ENCODE measurements at places on chromosomes 5 and 9.

- DNase-seq = no peak
These were observed 17.9 kb downstream of the STRBP start for GRCh38 chr9:123250504-123250903.

DNA sequence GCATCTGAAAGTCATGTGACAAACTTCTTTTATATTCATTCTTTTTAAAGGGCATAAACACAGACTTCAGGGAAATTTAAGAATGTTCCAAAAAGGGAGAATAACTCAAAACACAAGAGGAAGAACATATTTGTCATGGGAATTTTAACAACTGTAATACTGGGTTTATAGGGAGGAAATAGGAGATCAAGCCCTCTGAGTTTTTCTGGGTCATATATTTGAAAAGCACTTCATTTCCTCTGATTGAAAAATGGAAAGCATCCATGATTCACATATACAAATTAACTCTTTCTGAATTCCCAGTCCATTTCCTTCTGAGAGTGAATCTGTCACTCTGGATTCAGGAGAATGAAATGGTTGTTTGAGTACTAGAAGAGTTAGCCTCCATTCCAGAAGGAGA lies 26.8 kb downstream of the LURAP1L start:
- DNase-seq = peak; percentile 51

- peak; percentile 27 for DNase-seq
These were observed 16.9 kb upstream of the NTRK2 start for GRCh38 chr9:84652496-84653120.

- no peak for DNase-seq
These were observed 72.4 kb downstream of the CFAP95 start for GRCh38 chr9:69893057-69893456.

GRCh38 chr5:124436294-124436693 lies 310.1 kb downstream of the ZNF608 start:
- DNase-seq = no peak

DNA sequence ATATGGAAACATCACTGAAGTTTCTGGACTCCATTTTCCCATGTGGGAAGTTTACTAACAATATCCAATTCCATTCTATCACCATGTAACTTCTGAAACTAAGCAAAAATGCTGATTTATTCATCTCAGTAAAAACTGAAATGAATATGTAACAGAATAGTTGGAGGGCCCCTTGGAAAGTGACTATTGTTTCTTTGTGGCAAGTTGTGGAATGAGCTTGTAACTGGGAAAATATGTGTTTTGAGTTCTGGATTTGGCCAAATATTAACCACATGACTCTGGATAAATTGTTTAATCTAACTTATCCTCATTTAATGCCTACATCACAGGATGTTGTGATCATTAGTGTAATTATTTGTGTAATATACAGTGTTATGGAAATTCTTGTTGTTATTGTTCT lies 619.3 kb downstream of the TLE4 start:
- peak; percentile 23 for DNase-seq

GRCh38 chr9:106532306-106533015 lies 330.5 kb upstream of the ZNF462 start:
- no peak for DNase-seq

GRCh38 chr9:32965566-32965965 lies 35.9 kb downstream of the APTX start:
- no peak for DNase-seq

GRCh38 chr5:17182494-17182893 lies 34.9 kb upstream of the BASP1 start:
- peak; percentile 57 for DNase-seq

DNA sequence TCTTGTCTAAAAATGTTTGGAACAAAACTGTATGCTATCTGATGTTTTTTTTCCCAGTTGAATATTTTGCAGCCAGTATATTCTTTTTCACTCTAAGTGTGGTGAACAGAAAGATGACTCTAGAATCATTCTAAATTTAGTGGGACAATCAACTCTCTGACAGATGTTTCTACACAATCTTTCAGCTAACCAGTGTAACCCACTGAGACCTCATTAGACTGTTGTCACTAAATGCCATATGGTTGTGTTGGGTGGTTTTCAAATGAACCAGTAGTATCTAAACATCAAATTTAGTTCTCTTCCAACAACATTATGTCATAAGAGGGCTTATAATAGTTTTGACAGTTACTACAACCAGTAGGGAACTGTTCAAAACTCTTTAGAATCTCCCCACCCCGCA lies 129.6 kb upstream of the PRLR start:
- no peak for DNase-seq

DNA sequence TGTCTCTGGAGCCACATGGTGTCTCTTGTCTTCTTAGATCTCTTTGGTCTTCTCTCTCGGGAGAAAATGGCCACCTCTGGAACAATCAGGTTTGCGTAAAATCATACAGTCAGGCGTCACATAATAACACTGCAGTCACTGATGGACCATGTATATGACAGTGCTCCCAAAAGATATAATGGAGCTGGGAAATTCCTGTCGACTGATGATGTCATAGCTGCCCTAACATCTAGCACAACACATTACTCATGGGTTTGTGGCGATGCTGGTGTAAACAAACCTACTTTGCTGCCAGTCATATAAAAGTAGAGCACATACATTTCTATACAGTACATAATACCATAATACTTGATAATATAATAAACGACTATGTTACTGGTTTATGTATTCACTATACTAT lies 30.1 kb upstream of the RAI14 start:
- DNase-seq = peak; percentile 86

DNA sequence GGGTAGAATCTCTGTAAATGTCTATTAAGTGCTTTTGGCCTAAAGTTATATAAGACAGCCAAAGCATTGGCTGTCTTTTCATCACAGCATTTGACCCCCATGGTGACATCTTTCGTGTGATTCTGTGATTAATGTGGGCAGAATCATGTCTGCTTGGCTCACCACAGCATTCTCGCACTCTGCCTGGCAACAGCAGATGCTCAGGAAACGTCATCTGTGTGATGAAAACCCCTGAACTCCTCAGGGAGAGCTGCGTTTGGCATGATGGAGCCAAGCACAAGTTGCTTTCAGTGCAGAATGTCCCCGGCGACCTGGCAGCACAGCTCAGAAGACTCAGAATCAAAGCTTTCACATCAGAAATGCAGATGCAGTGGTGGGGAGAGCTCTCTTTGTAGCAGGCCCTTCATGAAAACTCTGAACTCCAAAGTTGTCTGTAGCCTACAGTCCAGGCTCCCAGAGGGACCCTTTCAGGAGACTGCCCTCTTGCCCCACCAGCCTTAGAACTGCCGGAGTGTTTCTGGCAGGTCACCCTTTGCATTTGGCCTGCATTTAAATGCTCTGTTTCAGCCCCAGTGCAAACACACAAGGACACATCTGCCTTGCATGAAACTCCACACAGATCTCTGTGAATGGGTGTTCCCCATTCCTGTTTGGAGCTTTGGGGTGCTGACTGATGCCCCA lies 155.6 kb upstream of the PANK3 start:
- DNase-seq = peak; percentile 10

GRCh38 chr5:149166128-149166527 lies 24.8 kb downstream of the ABLIM3 start:
- peak; percentile 47 for DNase-seq

DNA sequence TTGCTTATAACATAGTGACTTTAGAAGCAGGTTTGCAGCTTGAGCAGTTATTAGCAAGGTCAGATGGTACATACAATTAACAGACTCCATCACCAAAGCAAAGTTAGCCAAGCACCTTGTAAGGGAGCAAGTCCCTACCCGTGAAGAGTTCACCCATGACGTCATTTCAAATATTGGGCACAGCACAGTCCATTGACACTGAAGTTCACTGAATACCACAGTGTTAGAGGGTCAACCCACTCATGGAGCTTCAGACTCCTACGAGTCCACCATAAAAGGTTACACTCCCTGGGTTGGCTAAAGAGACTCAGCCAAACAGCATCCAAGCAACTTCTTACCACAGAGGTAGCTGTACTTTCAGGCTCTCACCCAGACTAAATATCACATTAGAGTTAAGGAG lies 77.5 kb downstream of the GALNT10 start:
- no peak for DNase-seq

All from EH (cell line).